ENCODE measurements at places on chromosomes 5 and 9.

- DNase-seq = no peak
These were observed 722.2 kb upstream of the PTPRD start for GRCh38 chr9:11335011-11335410.

- DNase-seq = no peak
These were observed 28.4 kb upstream of the SUSD1 start for GRCh38 chr9:112203536-112203935.

DNA sequence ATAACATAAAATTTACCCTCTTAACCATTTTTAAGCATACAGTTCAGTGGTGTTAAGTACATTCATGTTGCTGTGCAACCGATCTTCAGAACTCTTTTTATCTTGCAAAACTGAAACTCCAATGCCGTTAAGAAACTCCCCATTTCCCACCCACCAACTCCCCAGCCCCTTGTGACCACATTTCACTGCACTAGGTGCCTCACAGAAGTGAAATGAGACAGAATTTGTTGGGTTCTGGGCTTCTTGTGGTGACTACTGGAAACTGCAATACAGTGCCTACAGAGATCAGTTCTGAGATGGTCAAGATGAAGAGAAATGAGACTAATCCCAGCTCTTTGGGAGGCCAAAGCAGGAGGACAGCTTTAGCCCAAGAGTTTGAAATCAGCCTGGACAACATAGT, 202.1 kb upstream of the SLC30A5 start:
- DNase-seq = no peak

DNA sequence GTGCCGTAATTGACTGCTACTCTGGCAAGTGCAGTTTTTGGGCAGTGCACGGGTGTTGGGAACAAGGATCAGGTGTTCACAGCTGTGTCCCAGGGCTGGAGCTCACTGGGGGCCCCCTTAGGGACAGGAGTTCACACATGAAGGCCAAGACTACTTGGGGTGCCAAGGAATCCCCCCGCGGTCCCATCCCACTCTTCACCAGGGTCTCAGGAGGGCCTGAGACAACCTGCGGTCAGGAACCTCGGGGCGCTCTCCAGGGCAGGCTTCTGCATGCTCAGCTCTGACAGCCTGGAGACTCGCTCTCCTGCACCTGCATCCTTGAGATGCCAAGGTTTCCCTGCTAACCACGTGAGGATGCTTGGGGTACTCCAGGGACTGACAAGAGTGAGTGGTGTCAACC, 2.3 kb upstream of the MAN1B1 start:
- DNase-seq = no peak

GRCh38 chr9:109629615-109630014, 131.5 kb upstream of the PTPN3 start:
- DNase-seq = no peak

DNA sequence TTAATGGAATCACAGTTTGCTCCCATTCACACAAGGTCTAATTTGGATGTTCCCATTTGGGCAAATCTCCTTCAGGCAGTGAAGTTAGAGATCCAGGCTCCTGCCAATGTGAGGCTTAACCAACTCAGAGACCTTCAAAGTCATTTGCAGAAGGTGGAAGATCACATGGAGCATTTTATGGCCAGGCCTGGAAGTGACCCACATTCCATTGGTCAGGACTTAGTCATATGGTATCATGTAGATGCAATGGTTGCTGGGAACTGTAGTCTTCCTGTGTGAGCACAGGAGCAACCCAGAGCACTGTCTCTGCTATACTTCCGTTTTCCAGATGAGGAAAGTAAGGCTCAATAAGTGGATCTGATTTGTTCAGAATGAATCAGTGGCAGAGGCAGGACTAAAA, 292.7 kb upstream of the SMARCA2 start:
- DNase-seq = no peak

- DNase-seq = no peak
These were observed 106.0 kb upstream of the LRRTM2 start for GRCh38 chr5:138981131-138981530.

- DNase-seq = no peak
These were observed 6.3 kb downstream of the NR4A3 start for GRCh38 chr9:99828054-99828416.

GRCh38 chr5:155906046-155906445, 420.9 kb upstream of the SGCD start:
- no peak for DNase-seq

DNA sequence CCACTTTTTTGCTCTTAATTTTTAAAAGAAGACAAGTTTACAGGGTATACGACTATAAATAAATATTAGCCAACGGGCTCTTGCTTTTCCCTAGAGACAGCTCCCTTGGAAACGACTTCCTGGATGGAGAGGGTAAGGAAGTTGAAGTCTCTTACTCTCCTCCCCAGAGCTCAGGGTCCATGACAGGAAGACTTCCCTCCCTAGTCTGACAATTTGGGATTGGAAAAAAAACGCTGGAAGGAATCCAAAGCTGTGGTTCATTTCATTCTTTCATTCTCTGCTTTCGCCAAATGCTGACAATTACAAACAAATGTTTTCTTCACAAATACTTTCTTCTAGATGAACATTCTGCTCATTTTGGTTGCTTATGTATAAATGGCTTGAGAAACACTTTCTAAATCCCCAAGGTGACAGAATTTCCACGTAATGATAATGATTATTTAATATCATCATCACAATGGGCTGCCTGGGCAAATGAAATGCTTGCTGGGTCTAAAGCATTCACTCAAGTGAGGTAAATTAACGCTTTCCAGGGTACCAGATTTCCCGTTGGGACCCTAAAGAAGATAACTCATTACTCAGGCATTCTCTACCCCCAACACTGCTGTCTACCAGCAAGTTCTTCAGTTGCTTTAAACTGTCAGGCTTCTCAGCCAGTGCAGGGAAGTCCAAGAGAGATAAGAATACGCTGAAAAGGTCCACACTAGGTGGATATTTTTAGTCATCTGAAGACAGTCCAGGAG, 139.8 kb upstream of the SLC30A5 start:
- no peak for DNase-seq

DNA sequence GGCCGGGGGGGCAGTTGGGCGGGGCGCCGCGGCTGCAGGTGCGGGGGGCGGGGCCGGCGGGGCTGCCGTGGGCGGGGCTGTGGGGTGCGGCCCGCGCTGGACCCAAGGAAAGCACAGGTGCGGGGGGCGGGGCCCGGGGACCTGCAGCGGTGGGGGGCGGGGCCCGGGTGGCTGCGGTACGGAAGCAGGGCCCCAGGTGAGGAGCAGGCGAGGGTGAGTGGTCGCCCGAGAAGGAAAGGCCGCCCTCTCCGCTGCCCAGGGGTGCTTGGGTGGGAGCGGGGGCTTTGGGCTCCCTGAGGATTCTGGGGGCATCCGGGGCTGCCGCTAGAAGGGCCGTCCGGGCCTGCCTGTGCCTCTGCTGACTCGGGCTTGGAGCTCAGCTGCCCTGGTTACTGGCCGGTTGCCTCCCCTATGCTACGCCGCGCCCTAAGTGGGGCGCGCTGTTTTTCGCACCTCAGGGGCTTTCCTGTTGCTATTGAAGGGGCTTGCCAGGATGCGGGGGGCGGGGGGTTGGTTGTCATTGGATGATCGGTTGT, 767 bp downstream of the RALGPS1 start:
- DNase-seq = peak; percentile 84

DNA sequence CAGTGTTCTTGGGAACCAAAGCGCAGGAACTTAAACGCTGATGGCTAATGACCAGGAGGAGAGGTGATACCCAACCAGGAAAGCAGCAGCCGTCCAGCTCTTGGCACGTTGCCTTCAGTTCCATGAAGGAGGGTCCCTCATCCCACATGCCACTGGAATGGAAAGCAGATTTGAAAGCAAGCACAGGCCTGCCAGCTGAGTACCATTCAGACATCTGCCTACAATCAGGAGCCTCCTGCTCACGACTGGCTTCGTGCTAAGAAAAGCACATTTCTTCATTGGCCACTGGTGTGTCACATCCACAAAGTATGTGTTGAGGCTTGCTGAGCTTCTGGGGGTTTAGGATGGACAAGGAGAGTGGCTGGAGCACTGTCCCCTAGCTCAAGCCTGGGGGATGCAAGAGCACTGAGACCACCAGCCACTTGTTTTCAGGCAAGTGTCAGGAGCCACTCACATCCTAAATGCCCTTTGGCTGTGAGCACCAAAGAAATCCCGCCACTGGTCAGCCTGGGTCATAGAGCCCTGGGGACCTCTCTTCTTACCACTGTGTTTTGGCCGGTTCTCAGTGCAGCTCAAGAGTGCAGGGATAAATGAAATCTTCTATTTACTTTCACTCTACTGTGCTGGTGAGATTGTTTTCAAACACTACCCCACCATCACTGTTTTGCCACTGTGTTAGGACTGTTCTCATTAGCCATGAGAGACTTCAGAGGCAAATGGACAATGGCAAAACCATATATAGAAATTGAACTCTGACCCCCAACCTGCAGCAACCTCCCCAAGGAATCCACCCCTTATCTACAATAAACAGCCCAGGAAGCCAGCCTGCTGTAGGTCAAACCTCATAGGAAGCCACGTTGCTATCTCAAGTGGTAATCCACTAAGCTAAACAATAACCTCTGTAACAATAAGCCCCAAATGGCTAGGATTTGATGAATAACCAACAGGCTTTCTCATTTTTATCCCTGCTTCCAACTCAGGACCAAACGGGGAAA, 58.3 kb downstream of the MTX3 start:
- no peak for DNase-seq

DNA sequence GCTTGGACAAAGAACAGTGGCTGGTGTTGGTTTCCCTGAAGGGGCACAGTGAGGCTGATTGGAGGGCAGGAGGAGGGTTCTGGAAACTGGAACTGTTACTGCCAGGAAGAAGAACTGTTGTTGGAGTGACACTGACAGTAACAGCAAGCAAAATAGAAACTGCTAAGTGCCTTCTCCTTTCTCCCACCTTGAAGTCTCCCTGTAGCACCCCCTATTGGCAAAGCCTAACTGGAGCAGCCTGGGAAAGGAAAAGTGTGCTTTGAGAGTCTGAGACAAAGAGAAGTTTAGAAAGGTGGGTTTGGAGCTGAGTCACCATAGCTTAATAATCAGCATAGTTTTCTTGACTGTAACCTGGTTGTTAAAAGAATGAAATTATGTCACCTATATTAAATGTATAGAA, 2.5 kb upstream of the TMEM174 start:
- no peak for DNase-seq

GRCh38 chr5:145856285-145856818, 16.5 kb downstream of the GRXCR2 start:
- DNase-seq = no peak

- no peak for DNase-seq
These were observed 1448.7 kb upstream of the ACO1 start for GRCh38 chr9:30935730-30936129.

DNA sequence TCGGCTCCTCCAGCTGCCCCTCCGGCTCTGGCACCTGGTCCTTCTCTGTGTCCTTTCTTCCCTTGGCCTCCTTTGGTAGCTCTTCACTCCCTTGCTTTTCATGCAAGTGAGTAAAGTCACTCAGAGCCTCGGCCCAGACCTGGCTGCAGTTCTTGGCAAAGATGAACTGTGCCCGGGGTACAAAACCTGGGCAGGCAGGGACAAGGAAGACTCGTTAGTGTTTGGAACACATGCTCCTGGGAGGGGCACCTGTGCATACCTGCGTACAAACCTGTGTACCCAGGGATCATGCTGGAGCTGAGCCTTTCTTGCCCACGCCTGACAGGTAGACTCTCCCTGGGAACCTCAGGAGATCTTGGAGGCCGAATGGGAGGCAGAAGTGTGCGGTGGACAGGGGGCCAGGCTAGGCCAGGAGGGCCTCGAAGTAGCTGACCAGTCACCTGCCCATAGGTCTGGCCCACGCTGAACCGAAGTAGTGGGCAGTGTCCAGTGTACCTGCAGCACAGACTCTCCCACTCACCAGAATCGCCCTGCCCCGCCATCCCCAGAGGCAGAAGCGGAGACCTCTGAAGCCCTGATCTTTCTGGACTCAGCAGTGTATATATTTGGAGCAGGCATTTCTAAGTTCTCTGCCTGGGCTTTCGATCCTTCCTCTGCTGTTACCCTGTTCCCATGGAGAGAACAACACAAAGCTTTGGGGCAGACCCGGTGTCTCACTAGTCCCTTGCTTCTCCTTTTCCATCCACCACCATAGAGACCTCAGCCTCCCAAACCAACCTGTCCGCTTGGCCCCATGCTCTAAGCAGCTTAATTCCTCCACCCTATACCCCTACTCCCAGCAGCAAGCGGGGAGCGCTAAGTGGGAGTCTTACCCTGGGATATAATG, 41.9 kb upstream of the TESK1 start:
- no peak for DNase-seq

GRCh38 chr5:38237681-38238080, 20.7 kb upstream of the EGFLAM start:
- DNase-seq = no peak

DNA sequence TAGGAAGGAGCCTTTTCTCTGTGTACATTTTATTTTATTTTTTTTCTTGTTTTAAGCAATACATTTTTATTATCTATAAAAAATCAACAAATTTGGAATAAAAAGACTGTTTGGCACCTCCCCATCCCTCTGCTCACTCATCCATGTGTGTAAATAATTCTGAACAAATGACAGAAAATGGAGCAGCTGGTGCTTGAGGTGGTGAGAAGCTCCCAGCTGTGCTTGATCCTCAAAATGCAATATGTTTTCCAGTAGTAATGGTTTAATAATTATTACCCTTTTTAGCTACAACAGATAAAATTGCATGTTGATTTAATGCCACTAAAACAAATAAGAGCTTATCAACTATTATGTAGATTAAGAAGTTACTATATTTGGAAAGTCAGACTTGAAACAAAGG, 132.5 kb downstream of the CDH18 start:
- DNase-seq = no peak

DNA sequence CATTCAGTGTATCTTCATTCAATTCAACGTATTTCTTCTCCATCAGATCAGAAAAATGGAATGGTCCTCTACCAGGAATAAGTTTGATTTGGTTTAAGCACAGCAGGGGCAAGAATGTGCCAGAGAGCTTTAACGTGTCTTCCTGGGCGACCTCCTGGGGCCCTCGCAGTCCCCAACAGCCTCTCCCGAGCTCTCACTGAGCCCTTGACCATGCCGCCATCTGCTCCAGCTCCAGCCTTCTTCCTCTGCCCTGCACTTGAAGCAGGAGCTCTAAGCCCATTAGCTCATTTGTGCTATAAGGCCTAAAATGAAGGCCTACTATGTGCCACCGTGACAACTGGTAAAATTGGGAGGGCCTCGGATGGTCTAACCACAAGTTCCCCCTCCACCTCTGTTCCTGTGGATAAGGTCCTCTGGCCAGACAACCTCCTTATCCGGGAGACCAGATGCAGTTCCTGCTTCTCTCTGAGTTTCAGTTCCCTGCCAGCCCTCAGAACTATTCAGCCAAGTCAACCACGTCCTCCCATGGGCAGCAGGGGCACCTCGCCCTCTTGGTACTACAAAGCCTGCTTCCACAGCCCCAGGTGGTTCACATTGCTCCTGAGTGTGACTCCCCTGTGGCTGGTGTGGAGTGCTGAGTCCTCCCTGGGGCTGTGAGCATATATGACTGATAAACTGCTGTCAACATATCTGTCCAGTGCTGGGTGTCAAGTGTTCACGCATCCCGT, 35.8 kb downstream of the C5orf15 start:
- no peak for DNase-seq

GRCh38 chr9:87285183-87285850, 212.3 kb upstream of the DAPK1 start:
- no peak for DNase-seq

- no peak for DNase-seq
These were observed 31.5 kb upstream of the PPP3R2 start for GRCh38 chr9:101626295-101626694.

All from T47D (cell line).